ENCODE measurements at places on chromosomes 16 and 17.

DNA sequence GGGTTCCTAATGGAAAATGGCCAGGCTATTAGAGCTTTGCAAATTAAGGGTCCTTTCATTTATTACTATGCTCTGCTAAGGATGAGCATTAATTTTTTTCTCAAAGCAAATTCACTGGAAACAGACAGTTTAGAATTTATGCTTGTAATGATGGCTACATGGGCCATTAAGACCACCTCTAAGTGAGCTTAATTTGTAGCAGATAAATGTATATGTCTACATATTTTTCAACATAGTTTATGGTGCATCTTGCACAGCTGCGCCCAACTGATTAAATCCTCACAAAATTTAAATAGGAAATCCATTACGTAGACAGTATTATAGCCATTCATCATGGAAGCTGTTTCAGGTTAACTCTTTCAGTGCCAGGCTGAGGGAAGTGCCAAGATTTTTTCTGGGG lies 220.9 kb downstream of the CBLN1 start:
- DNase-seq: no peak

- peak; percentile 49 for DNase-seq
Measured at GRCh38 chr17:48483471-48484131, 47.2 kb downstream of the HOXB1 start.

- DNase-seq: peak; percentile 65
Measured at GRCh38 chr17:7383742-7384488, 3.0 kb downstream of the TNK1 start.

DNA sequence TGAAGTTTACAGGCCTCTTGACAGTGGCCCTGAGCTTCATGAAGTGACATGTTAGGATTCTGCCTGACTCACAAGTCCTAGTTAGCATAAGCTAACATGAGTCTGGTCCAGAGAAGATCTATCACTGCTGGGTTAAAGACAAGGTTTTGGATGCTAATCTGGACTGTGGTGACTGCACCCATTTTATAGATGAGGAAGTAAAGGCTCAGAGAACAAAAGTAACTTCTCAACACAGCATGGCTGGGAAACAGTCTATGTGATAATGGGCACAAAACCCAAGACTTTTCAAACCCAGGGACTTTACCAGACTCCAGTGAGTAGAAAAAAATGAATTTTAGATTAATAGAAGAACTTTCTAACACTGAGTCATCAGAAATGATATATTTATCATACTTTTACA lies 236.8 kb upstream of the IRX5 start:
- no peak for DNase-seq

DNA sequence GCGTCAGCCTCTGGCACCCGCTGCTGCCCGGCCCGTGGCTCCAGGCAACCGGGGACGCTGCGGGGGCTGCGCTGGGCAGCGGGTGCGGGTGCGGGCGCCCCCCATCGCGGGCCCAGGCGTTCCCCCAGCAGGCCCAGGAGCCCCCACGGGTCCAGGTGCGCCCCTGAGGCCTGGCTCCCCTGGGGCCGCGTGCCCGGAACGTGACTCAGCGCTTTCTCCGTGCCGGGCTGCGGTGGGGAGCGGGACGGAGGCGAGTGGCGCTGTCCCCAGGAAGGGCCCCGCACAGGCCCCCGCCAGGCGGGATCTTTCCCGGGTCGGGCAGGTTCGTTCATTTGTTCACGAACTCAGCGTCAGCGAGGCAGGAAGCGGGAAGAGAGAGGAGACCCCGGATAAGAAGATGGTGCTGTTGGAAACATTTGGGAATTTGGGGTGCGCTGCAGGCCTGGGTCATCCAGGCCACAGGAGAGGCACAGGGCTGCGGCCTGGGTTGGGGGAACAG lies 18.4 kb upstream of the EXOC7 start:
- DNase-seq: no peak

GRCh38 chr17:17051791-17052461 lies 9.7 kb downstream of the MPRIP start:
- no peak for DNase-seq

DNA sequence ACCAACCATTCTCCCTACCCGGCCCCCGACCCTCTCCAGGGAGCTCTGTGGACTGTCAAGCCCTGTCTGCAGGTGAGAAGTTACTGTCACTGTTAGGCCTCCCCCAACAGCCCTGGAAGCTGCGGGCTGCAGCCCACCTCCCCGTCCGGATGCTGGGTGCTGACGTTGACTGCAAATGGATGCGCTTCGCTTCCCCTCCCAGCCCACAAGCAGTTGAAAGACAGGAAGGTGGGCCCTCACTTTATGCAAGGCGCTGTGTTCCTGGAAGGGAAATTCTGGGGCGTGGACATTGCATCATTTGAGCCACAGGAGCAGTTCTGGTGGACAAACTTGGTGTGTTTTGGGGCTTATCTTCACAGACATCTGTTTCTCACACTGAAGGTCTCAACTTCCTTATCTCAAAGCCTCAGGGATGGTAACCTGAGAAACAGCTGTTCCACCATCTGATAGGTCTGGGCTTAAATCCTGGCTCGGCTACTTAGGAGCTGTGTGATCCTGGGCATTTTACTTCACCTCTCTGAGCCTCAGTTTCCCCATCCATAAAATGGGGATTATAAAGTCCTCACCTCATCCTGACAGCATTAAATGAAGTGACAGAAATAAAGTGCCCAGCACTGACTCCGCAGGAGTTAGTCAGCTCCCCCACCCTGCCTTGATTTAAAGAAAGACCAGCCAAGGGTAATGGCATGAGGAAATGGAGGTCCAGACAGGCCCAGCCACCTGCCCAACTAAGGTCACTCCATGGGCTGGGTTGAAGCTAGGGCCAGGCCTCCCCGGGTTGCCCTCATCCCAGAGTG lies 4.6 kb upstream of the DRC7 start:
- DNase-seq: peak; percentile 92

- no peak for DNase-seq
Measured at GRCh38 chr17:63966646-63967264, 6.0 kb downstream of the SCN4A start.

DNA sequence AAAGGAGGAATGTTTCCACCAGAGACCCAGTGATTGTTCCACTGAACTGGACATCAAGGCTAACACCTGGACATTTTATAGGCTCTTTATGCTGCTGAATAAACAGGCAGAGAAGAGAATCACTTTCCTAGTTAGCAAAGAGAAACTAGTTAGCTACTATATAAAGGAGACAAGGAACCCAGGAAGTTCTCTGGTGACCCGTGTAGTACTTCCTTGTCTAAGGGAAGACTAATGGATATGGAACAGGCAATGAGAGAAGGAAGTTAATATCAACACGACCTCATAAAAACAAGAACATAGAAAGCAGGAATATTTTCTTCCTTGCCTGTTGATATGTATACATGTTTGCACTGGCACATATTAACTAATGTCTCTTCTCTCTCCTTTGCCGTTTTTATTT lies 30.8 kb upstream of the RPL38 start:
- DNase-seq: no peak

GRCh38 chr16:80454802-80455201 lies 86.0 kb upstream of the DYNLRB2 start:
- DNase-seq: no peak

GRCh38 chr16:23081675-23082119 lies 67.6 kb downstream of the USP31 start:
- no peak for DNase-seq
